AG04450 (cell line): ENCODE measurements at places on chromosomes 1 and 21. TPM values are rescaled to one million over a fixed set of nuclear protein-coding genes. Genes with fewer than 3 reads are reported as not detected.

The PIK3R3 gene
- polyA plus RNA-seq = 11.3 and 14.5 TPM in 2 replicates

The RSBN1 gene
- 6.3 and 12.2 TPM in 2 replicates for polyA plus RNA-seq

The HSPB7 gene
- polyA plus RNA-seq = 3.5 and 5.5 TPM in 2 replicates

DNA sequence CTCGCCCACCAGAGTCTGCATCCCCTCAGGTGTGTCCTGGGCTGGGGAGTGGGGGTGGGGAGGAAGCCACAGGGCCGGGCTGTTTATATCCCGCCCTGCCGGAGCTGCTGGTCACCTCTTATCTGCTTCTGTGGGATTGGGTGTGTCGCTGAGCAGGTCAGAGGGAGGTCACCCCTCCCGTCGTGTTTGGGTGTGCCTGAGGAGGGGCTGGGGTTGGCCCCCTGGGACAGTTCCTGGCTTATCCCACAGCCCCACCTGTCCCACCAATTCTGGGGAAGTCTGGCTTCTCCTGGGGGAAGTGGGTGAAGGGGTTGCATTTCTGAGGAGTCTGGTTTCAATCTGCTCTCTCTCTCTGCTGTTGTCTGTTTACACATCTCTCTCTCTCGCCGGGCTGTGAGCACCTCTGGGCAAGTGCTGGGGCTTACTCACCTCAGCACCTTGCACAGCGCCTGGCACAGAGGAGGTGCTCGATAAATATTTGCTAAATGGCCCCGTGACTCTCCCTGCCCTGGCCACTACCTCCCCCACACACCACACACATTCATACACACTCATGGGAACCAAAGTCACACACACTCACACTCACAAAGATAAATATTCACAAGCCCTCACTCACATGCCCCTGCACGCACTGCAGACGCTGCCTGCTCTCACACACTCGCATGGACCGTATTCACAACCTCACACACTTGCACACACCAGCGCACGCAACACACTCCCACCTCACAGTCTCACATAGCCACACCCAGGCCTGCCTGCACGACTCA is 8.3 kb downstream of the ELF3 start:
- no peak for DNase-seq

The RAB7B gene
- 16.5 and 17.5 TPM in 2 replicates for polyA plus RNA-seq
